ENCODE measurements at places on chromosomes 5 and 9.

DNA sequence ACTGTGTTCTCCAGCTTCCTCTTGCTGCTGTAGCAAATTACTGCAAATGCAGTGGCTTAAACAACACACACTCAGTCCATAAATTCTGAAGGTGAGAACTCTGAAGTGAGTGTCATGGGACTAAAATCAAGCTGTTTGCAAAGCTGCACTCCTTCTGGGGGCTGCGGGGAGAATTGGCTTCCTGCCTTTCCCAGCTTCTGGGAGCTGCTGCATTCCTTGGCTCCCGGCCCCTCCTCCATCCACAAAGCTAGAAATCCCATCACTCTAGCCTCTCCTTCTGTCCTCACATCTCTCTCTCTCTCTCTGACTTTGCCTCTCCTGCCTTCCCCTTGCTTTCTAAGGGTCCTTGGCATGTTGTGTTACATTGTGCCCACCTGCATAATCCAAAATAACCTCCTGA, 14.2 kb upstream of the MED10 start:
- DNase-seq = no peak

GRCh38 chr5:133145436-133146170, 93.8 kb downstream of the HSPA4 start:
- no peak for DNase-seq

- DNase-seq = no peak
Measured at GRCh38 chr9:101566904-101567724, 27.7 kb downstream of the PPP3R2 start.

- no peak for DNase-seq
Measured at GRCh38 chr5:180343110-180343830, 9.9 kb downstream of the GFPT2 start.

DNA sequence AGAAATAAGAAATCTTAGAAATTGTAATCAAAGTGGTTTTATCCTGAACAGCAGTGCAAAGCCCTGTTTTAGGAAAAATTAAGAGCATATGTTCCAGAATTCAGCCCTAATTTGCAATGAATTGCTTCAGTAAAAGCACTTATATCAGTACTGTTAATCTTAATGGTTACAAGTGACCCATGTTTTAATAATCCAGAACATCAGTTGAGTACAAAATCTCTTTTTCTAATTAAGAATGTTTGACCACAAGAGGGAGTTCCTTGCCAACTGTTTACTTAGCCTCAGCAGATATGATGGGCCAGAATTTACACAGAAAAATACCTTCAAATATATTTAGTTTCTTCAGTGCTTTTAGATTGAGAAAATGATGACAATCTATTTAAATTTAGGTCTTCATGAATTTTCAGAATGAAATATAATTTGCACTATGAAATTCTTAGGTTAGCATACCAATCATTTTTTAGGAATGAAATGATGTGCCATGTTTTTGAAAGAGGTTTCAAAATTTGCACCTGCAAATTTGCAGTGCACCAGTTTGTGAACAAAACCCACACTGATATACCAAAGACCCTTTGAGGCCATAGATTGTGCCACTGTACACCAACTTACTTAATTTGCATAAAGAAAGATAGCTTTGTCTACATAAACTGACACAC, 926.3 kb upstream of the ARRDC3 start:
- DNase-seq = no peak

DNA sequence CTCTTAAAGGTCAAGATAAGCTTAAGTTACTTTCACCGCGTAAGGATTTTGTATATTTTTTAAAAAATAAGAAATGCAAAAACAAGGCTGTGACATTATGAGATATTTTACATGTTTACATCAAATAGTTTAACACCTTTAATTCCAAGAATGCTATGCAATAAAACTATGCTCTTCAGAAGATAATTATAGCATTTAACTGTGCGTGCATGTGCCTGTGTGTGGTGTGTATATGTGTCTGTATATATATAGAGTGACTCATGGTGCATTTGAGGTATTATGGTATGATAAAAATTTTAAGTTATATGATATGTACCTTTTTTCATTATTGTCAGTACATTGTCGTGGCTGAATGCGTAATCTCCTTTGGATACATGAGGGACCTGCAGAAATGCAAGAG, 539.3 kb downstream of the PDE4D start:
- no peak for DNase-seq

GRCh38 chr9:135048758-135049444, 38.6 kb upstream of the OLFM1 start:
- DNase-seq = no peak

DNA sequence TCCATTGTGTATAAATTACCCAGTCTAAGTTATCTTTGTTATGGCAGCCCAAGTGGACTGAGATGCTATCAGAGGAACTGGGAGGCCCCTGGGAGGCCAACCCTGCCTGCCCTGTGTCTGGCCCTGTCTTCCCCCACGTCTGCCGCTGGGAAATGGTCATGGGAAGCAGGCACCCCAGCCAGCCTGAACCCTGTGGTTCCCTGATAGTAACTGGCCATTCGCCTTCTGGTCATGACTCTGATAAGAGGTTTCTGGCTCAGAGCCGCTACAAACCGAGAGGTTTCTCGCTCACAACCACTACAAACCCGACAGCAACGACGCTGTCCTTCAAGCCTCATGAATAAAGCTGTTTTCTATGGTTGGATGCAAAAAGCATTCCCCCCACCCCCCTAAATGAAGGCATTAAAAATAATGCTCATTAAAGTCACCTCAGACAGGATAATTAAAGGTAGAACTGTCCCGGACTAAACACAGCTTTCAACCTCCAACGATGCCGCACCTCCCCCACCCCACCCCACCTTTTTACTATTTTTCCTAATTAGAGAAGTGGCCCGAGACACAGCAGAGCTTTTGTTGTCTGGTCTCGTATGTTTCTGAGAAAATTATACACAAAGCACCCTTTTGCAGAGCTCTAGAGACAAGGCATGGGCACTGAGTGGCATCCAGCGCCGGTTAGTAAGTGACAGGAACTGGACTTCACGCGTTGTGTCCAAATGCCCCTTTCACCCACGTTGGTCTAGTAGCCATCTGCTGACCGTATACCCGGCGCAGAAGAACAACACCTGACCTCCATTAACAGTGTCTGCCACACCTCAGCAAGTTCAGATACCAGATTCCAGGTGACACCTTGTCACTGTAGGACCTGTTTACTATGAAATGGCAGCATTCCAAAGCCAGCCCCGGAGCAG, 140.8 kb downstream of the COL23A1 start:
- DNase-seq = no peak

- DNase-seq = no peak
Measured at GRCh38 chr9:80839821-80840675, 849.3 kb downstream of the TLE1 start.

Data from CD14-positive monocyte (primary cell).